Upper lobe of right lung (tissue), 1 donor: ENCODE measurements at places on chromosomes 6 and 20. TPM values are rescaled to one million over a fixed set of nuclear protein-coding genes. Genes with fewer than 3 reads are reported as not detected.

DNA sequence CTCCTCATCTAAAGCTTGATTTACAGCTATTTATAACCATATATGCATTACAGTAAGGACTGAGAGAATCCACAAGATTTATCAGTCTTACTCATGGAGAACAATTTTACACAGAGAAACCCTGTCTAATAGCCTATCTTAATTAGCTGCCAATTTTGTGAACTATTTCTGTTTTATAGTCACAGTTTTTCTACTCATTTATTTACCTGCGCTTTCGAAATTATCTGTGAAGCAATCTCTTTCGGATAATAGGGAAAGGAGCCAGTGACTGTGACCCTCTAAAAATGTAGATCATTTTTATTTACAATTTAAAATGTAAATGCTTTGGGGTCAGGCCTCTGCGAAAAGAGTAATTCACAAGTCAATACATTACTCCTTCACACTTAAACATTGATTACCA is 98.1 kb downstream of the TSHZ2 start:
- no peak for DNase-seq
- H3K27me3 ChIP-seq = no peaks in the 10 kb centered on the region
- peaks cover 3% of the 10 kb centered on the region for H3K4me1 ChIP-seq

NMBR gene
- total RNA-seq = not detected

PTK7 gene
- 97.1 TPM for total RNA-seq

GRCh38 chr6:76441875-76442274 is 369.4 kb upstream of the IMPG1 start:
- H3K4me3 ChIP-seq = no peak overlapping the region
- no peak overlapping the region for H3K27ac ChIP-seq
- DNase-seq = no peak
- no peaks in the 10 kb centered on the region for H3K4me1 ChIP-seq

GRCh38 chr6:167078745-167079144 is 44.2 kb upstream of the CCR6 start:
- DNase-seq = no peak
- H3K36me3 ChIP-seq = no peaks in the 10 kb centered on the region
- no peak overlapping the region for H3K4me3 ChIP-seq
- no peaks in the 10 kb centered on the region for H3K4me1 ChIP-seq

- no peak for DNase-seq
- no peak overlapping the region for H3K4me3 ChIP-seq
- H3K27ac ChIP-seq = no peak overlapping the region
- H3K36me3 ChIP-seq = no peaks in the 10 kb centered on the region
- no peaks in the 10 kb centered on the region for H3K27me3 ChIP-seq
Measured at GRCh38 chr6:45899683-45899946, 116.0 kb downstream of the CLIC5 start.

- no peaks in the 10 kb centered on the region for H3K36me3 ChIP-seq
- no peak overlapping the region for H3K4me3 ChIP-seq
- DNase-seq = no peak
- no peaks in the 10 kb centered on the region for H3K27me3 ChIP-seq
- H3K4me1 ChIP-seq = no peaks in the 10 kb centered on the region
- no peak overlapping the region for H3K27ac ChIP-seq
Measured at GRCh38 chr6:122969999-122970533, 26.0 kb upstream of the CLVS2 start.

DNA sequence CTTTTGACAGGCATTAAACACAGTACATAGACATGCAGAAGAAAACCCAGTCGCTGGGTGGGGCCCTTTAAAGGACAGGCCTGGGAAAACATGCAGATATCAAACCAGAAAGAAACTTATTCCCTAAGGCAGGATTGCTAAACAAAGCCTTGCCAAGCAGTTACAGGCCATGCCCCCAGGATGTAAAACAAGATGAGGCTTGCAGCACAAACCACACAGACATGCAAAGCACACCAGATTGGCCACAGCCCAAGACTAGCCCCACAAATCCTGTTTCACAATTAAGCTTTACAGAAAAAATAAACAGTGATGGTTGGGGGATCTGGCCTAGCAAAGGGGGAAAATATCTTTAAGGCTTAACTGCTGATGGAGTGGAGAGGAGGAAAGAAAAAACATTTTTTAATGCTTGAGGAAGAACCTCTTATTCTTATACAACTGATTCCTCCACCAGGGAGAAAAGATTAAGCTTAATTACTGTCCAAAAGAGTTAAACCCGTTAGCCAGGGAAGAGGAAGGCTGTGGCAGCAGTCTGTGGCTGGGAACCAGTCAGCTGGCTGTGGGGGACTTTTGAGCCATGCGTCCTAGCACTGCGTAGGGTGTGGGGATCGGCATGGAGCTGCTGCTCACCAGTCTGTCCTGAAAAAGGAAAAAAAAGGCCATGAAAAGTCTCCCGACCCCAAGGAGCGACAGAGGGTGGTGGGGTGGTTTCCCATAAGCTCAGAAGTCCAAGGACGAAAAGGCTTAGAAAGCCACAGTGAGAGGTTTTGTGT is 28.4 kb downstream of the COL19A1 start:
- no peak for DNase-seq
- no peak overlapping the region for H3K4me3 ChIP-seq
- H3K27ac ChIP-seq = no peak overlapping the region
- H3K27me3 ChIP-seq = no peaks in the 10 kb centered on the region
- H3K4me1 ChIP-seq = no peaks in the 10 kb centered on the region

SCP2D1 gene
- total RNA-seq = not detected

DNA sequence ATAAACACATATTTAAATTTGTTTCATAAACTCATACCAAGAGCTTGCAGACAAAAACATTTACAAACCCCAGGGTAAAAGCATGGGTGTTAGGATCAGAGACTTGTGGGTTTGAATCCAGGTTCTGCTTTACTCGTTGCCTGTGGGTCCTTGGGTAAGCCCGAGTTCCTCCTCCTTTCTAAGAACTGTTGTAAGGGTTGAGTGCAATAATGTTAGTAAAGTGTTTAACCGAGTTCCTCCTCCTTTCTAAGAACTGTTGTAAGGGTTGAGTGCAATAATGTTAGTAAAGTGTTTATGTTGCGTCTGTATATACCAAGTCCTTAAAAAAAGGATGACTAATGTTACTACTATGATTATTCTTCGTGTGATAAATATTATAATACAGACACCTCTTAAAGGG is 18.7 kb downstream of the CCDC170 start:
- no peaks in the 10 kb centered on the region for H3K4me1 ChIP-seq
- H3K4me3 ChIP-seq = no peak overlapping the region
- DNase-seq = no peak
- no peak overlapping the region for H3K27ac ChIP-seq

SLC35F1 gene
- total RNA-seq = 0.29 TPM

- H3K27me3 ChIP-seq = no peaks in the 10 kb centered on the region
- DNase-seq = peak; percentile 72
- H3K36me3 ChIP-seq = no peaks in the 10 kb centered on the region
Measured at GRCh38 chr6:106927531-106928398, 46.8 kb downstream of the CD24 start.

- peaks cover 19% of the 10 kb centered on the region for H3K27me3 ChIP-seq
- DNase-seq = peak; percentile 85
- H3K36me3 ChIP-seq = no peaks in the 10 kb centered on the region
- H3K4me3 ChIP-seq = peak overlapping the region; percentile 61
- peaks cover 23% of the 10 kb centered on the region for H3K4me1 ChIP-seq
Measured at GRCh38 chr20:1803061-1803931, 91.9 kb upstream of the SIRPA start.

ADGB gene
- total RNA-seq = not detected

SLC35B2 gene
- 32.3 TPM for total RNA-seq

ACTR5 gene
- total RNA-seq = 7.0 TPM

DNA sequence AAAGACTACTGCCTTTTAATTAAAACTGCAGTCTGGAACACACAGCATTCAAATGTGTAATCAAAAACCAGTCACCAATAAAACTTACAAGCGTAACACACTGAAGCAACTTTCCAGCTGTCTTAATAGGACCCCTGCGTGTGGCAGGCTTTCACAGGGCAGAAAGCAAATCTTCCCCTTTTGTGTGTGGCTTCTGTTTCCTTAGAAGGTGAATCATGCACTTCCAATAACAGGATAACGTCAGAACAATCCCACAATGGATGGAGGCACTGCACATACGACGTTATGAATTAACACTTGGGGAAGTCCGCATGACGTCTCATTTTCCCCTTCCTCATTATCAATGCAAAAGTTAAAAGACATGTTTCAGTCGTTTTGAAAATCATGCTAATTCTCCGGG is 44.8 kb downstream of the INSM1 start:
- H3K4me1 ChIP-seq = peaks cover 9% of the 10 kb centered on the region
- H3K27ac ChIP-seq = no peak overlapping the region
- H3K4me3 ChIP-seq = no peak overlapping the region
- H3K36me3 ChIP-seq = peaks cover 8% of the 10 kb centered on the region

DNA sequence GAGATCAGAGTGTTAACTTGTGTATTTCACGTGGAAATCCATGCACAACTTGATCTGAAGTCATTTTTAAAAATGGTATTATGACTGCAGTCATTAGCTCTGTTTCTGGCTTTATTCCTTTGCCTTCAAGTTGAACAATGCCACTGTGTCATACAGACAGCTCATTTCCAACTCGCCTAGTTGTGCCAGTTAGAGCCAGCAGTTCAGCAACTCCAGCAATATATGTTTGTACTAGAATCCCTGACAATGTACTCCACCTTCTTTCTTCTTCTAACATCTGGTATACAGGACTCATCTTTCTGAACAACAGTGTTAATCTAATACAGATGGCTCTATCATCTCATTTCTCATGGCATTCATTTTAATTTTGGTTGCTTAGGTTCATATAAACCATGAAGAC is 418.3 kb upstream of the POU3F2 start:
- H3K27me3 ChIP-seq = no peaks in the 10 kb centered on the region
- H3K27ac ChIP-seq = no peak overlapping the region
- no peaks in the 10 kb centered on the region for H3K36me3 ChIP-seq
- no peaks in the 10 kb centered on the region for H3K4me1 ChIP-seq
- DNase-seq = no peak

- no peak for DNase-seq
- no peak overlapping the region for H3K27ac ChIP-seq
- H3K36me3 ChIP-seq = no peaks in the 10 kb centered on the region
- H3K4me3 ChIP-seq = no peak overlapping the region
Measured at GRCh38 chr20:37919389-37920040, 16.6 kb downstream of the VSTM2L start.
